ENCODE measurements at places on chromosomes 1 and 21.

- no peak for DNase-seq
These were observed 87.8 kb upstream of the ATF3 start for GRCh38 chr1:212520746-212521145.

DNA sequence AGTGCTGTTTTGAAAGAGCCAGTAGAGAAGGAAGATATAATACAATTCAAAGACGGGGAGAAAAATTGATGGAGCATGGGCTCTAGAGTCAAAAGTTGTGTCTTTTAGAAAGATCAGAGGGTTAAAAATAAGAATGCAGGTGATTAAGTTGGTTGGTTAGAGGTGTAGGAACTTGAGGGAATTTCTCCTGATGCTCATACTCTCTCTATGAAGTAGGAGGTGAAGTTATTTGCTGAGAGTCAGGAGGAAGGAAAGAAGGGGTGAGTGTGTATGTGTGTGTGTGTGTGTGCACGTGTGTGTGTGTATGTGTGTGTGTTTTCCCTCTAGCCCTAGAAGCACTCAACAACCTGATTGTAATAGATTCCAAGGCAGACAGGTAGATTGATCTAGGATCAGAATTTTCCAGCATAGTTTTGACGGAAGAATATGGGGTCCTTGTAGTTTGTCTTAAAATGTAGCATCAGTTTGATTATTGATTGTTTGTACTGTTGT is 88.3 kb upstream of the MACF1 start:
- DNase-seq: no peak

GRCh38 chr21:42460391-42461184 is 35.4 kb downstream of the RSPH1 start:
- no peak for DNase-seq

- no peak for DNase-seq
These were observed 350.9 kb downstream of the ST6GALNAC3 start for GRCh38 chr1:76425201-76426145.

DNA sequence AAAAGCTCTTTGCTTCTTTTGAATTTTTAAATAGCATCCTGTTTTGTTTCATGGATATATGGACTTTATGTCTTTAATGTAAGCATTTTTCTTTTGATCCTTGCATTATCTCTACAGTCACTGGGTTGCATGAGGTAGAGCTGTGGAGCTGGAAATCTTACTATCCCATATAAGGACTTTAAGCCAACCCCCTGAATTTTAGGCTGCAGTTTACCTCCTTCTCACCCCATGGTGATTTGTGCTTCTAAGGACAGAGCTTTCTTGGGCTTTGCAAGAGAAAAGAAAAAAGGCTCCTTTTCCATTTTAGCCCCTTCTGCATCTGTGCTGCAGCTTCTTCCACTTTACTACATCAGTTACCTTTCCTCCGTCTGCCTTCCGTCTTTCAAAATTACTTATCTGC is 373.8 kb downstream of the HHAT start:
- DNase-seq: no peak

GRCh38 chr1:182430263-182431068 is 19.5 kb upstream of the RGSL1 start:
- no peak for DNase-seq

- no peak for DNase-seq
These were observed 23.9 kb upstream of the ZZZ3 start for GRCh38 chr1:77706321-77706720.

- DNase-seq: no peak
These were observed 108.6 kb upstream of the RAB3GAP2 start for GRCh38 chr1:220380885-220381284.

- DNase-seq: no peak
These were observed 24.3 kb upstream of the MYOC start for GRCh38 chr1:171676823-171677222.

DNA sequence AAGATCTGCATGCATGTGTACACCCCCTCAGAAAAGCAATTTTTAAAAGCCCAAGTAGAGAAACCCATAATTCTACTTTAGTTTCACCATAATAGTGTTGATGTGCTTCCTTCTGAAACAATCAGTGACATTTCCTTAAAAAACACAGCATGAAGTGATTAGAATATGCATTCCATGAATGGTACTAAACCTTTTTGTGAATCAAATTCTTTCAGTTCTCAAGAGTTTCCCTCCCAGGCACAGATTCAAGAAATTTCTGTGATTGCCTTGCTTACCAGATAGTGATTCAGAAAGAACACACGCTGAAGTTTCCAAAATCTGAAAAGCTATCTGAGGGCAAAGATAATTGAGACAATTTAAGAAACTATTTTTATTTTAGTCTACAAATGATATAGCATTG is 136.4 kb upstream of the ADGRL2 start:
- DNase-seq: no peak

DNA sequence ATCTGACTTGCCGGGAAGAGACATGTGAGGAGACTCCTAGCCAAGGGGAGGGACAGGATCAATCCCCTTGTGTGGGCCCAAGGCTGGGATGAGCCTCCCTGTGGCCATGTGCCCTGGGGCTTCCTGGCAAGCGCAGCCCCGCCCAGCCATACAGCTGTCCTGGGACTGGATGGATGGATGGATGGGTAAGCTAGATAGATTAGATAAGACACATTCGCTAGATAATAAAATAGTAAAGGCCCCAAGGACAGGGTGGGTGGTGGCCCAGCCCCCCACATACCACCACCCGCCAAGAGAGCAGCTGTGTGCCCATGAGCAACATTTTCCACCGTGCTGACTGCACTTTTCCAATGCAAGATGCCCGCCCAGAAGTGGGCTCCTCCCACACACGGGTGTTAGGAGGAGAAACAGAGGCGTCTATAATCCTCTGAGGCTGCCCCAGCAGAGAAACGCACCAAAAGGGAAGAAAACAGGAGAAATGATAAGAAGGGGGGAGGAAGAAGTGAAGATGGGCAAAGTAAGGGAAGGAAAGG is 25.1 kb downstream of the ZBTB17 start:
- DNase-seq: no peak

GRCh38 chr1:204150702-204151551 is 917 bp downstream of the ETNK2 start:
- DNase-seq: no peak

- no peak for DNase-seq
These were observed 2.6 kb downstream of the PADI1 start for GRCh38 chr1:17207540-17207939.

- DNase-seq: no peak
These were observed 19.7 kb upstream of the SMPDL3B start for GRCh38 chr1:27915082-27915575.

GRCh38 chr21:40792691-40793456 is 54.1 kb downstream of the DSCAM start:
- DNase-seq: no peak

DNA sequence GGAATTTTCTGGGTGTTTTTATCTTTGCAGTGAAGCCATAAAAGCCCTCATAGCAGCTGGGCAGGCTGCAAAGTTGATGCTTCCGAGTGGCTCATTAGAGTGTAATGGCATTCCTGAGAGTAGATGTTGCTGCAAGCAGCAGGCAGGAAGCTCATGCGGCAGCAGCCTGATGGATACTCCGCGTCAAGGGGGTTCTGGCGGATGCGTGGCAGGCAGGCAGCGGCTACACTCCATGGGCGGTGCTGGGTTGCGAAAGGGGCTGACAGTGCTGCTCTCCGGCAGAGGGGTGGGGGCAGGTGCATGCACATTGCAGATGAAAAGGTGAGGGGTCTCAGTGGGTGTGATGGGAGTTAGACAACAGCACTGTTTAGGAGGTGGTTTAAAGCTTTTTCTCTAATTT is 93.2 kb upstream of the AJAP1 start:
- DNase-seq: no peak

- DNase-seq: no peak
These were observed 52.0 kb downstream of the OLIG1 start for GRCh38 chr21:33121715-33122475.

DNA sequence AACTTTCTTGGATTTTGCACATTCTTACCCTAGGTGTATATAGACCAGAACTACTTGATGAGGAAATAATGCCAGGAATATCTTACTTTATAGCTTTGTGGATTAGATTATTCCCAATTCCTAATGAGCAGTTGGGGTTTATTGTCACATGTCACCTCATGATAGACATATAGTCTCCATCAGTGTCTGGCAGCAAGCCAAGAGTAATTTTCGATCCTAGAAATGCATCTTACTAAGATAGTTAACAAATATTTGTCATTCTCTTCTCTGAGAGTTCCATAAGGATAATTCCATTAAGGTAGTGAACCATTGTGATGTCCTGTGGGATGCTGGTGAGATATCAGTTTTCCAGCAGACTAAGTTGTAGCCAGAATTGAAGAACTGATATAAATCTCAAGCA is 1282.9 kb upstream of the B3GALT2 start:
- DNase-seq: no peak

Data from activated gamma-delta T cell (primary cell).